ENCODE measurements at places on chromosomes 16 and 17. TPM values are rescaled to one million over a fixed set of nuclear protein-coding genes. Genes with fewer than 3 reads are reported as not detected.

AANAT gene
- total RNA-seq, result 0.31 TPM

RHBDL1 gene
- total RNA-seq, result 0.26 TPM

MC1R gene
- total RNA-seq, result 6.2 TPM

SDR42E2 gene
- total RNA-seq, result not detected

SSTR5 gene
- total RNA-seq, result 0.30 TPM

OR3A3 gene
- not detected for total RNA-seq

PNMT gene
- 0.53 TPM for total RNA-seq

KRT25 gene
- not detected for total RNA-seq

STXBP4 gene
- 6.8 TPM for total RNA-seq

CLDN6 gene
- 0.14 TPM for total RNA-seq

ZNF276 gene
- 19.2 TPM for total RNA-seq

FOXL1 gene
- 1.5 TPM for total RNA-seq

CCDC144A gene
- total RNA-seq, result 0.95 TPM

GPS2 gene
- 99.2 TPM for total RNA-seq

ABCA6 gene
- 0.02 TPM for total RNA-seq

VEZF1 gene
- total RNA-seq, result 59.2 TPM

GGT6 gene
- total RNA-seq, result not detected

GRIN2A gene
- not detected for total RNA-seq

ABI3 gene
- not detected for total RNA-seq

CA5A gene
- not detected for total RNA-seq

AP2B1 gene
- 134 TPM for total RNA-seq

NHLRC4 gene
- total RNA-seq, result 0.21 TPM

DCXR gene
- 90.9 TPM for total RNA-seq

IRX5 gene
- total RNA-seq, result 1.9 TPM

SMARCD2 gene
- 58.5 TPM for total RNA-seq

PRAC1 gene
- not detected for total RNA-seq

COPRS gene
- total RNA-seq, result 119 TPM

ALDH3A2 gene
- total RNA-seq, result 168 TPM

ZNF750 gene
- total RNA-seq, result not detected

TRIM25 gene
- total RNA-seq, result 55.5 TPM

TBX6 gene
- total RNA-seq, result 0.29 TPM

CCL1 gene
- not detected for total RNA-seq

PPP1R1B gene
- total RNA-seq, result 0.21 TPM

WFDC1 gene
- total RNA-seq, result 0.05 TPM

KRT28 gene
- total RNA-seq, result not detected

OSGIN1 gene
- total RNA-seq, result 12.8 TPM

AGRP gene
- total RNA-seq, result not detected

VMP1 gene
- total RNA-seq, result 189 TPM

OTOP3 gene
- total RNA-seq, result not detected

TBC1D3C gene
- not detected for total RNA-seq

TTLL6 gene
- total RNA-seq, result 0.63 TPM

CHST4 gene
- total RNA-seq, result not detected

CYTH1 gene
- total RNA-seq, result 68.3 TPM

SLC12A3 gene
- not detected for total RNA-seq

ZNF205 gene
- total RNA-seq, result 14.3 TPM

CDH13 gene
- total RNA-seq, result not detected

RAPGEFL1 gene
- total RNA-seq, result 2.8 TPM

KRT24 gene
- not detected for total RNA-seq

ADAD2 gene
- not detected for total RNA-seq

RRAD gene
- total RNA-seq, result 67.8 TPM

DNAH2 gene
- 0.06 TPM for total RNA-seq

WNT3 gene
- 4.2 TPM for total RNA-seq

PLA2G15 gene
- 13.7 TPM for total RNA-seq

RNF222 gene
- not detected for total RNA-seq

CDH5 gene
- 0.22 TPM for total RNA-seq

RHBDL3 gene
- total RNA-seq, result 4.1 TPM

DCTN5 gene
- 76.6 TPM for total RNA-seq

SCGB1C2 gene
- total RNA-seq, result not detected

ARHGAP44 gene
- total RNA-seq, result 2.4 TPM

SOST gene
- not detected for total RNA-seq

All from A549 treated with dexamethasone at 1 μM for 4 hours (cell line).